ENCODE measurements at places on chromosomes 2 and 18.

DNA sequence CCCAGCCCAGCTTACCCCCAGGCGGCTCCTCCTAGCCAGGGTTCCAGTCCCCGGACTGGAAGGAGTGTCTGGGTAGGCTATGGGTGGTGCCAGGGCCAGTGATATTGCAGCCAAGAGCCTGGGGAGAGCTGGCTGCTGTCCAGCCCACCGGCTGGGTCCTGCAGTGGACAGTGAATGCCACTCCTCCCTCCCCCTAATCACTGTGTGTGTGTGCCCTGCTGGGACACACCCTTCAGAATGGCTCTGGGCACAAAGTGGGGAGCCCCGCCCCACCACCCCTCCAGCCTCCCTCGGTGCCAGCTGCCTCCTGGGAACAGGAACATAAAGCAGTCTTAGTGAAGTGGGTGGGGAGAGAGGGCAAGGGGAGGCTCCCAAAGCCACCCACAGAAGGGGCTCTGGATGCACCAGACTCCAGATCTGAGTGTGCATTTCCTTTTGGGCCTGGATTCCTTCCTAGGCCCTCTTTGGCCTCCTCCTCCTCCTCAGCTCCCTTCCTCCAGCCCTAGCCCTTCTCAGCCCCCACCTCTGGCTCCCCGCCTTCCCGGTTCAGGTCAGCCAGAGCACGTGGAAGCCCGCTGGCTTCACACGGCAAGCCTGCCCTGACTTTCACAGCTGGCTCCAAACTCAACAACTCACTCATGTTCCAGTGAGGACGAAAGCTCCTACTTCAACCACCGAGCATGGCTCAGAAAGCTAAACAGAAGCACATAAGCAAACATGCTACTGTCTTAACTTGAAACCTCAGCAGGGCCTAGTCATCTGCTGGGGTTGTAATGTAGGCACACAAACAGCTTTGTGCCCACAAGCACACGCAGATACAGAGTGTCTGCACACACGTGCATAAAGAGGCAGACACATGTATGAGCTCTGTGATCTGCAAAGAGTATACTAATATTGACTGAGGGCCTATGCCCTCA is 209.2 kb upstream of the SMAD2 start:
- no peak for DNase-seq

DNA sequence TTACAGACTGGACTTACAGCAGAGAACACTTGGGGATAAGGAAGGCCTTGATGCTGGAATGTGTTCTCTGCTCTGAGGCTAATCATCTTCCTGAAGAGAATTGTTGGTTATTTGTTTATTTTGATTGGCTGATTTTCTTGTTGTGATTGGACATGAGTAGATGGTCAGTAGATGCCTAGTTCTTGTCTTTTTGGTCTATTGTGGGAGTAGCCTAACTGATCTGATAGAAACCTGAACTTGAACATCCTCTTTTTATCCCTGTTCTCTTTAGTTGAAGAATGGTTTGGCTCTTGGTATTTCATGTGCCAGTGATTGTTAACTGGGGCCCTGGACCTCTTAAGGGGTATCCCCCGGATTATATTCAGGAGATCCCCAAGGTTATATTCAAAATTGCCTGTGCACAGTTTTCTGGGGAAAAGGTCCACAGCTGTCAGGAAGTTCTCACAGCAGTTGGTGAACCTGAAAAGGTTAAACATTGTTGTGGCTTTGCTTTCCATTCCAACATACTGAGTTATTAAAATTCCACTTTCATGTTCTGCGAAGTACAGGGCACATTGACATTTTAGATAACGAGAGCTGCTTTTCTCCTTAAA is 13.6 kb downstream of the TWSG1 start:
- no peak for DNase-seq

GRCh38 chr18:58394046-58394445 is 234.8 kb downstream of the ALPK2 start:
- DNase-seq: no peak

DNA sequence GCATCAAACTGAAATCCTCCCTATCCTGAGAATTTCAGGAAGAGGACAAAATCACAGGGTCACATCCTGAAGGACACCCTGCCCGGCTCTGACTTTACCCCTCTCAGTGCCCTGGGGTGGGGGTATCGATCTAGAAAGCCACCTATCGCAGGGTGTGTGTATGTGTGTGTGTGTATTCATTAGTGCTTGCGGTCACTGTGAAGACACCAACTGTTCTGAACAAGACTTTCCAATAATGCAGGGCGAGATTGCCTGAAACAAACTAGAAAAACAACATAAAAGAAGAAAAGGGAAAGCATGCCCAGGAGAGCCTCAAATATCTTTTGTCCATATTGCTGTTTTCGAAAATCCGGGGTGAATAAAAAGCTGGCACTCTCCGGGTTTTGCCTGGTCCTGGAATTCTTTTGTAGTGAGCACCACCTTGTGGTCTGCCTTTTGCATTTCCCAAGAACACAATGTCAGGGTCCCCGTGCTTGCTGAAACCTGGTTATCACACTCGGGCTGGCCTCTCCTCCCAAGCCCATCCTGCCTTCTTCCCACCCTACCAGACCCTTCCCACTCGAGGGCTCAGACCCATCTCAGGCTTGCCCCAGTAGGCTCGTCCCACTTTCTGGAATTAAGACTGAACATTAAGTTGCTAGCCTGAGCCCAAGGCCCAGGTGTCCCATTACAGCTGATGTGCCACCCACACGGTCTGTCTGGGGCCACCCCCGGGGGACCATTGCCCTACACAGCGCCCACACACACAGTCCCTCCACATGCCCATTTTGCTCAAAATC is 25.0 kb upstream of the COPS8 start:
- DNase-seq: no peak

GRCh38 chr2:217530392-217531090 is 472.3 kb downstream of the TNS1 start:
- no peak for DNase-seq

DNA sequence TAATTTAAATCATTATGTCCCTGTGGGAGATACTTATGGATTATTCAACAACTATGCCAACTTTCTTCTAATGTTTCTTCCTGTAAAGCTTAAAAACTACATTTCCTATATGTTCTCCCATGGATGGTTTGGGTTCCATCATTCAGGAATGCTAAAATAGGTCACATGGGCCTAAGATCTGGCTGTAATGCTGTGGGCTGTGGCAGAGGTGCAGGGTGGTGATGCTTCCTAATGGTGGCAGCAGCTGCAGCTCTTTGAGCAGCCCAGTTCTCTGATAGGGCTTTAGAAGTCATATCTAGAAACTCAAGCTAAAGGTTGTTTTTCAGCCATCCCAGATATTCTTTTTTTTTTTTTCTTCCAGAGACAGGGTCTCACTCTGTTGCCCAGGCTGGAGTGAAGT is 266.1 kb downstream of the ZNF385B start:
- no peak for DNase-seq

- no peak for DNase-seq
These were observed 30.7 kb upstream of the KLHL14 start for GRCh38 chr18:32803568-32803967.

GRCh38 chr2:675982-676646 is 1.1 kb downstream of the TMEM18 start:
- no peak for DNase-seq

GRCh38 chr2:175844169-175844568 is 157.9 kb downstream of the LNPK start:
- DNase-seq: no peak

GRCh38 chr2:22842205-22842869 is 542.6 kb upstream of the KLHL29 start:
- no peak for DNase-seq

- DNase-seq: no peak
These were observed 113.6 kb downstream of the DDX1 start for GRCh38 chr2:15705310-15705709.

DNA sequence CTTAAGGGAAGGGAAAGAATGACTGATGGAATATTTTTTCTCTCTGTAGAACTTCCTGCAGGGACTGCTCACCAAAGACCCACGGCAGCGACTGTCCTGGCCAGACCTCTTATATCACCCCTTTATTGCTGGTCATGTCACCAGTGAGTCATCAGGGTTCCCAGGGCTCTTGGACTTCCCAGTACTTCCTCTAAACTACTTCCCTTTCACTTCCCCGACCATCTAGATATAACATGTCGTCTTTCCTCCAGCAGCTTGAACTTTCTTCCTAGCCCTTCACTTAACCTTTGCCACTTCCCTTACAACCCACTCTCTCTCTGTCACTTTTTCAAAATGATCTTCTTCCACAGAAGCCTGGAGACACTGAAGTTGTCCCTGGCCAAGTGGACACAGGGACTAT is 7.2 kb downstream of the STK36 start:
- DNase-seq: no peak

DNA sequence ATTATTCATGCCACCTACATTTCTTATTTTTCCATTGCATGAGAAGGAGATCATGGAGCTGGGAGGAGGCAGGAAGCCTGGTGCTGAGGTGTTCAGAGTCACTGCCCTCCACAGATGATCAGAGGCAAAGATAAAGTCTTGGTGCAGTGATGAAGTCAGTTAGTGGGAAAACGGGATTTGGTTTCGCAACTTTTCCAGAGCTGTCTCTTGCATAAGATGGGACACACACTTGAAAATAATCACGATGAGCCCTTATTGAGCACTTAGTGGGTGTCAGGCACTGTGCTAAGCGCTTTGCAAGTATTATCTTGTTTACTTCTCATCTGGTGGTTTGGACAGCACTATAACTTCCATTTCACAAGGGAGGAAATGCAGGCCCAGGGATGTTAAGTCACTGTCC is 222.1 kb upstream of the SMAD2 start:
- no peak for DNase-seq

- no peak for DNase-seq
These were observed 349.3 kb downstream of the ZNF516 start for GRCh38 chr18:76145521-76146376.

DNA sequence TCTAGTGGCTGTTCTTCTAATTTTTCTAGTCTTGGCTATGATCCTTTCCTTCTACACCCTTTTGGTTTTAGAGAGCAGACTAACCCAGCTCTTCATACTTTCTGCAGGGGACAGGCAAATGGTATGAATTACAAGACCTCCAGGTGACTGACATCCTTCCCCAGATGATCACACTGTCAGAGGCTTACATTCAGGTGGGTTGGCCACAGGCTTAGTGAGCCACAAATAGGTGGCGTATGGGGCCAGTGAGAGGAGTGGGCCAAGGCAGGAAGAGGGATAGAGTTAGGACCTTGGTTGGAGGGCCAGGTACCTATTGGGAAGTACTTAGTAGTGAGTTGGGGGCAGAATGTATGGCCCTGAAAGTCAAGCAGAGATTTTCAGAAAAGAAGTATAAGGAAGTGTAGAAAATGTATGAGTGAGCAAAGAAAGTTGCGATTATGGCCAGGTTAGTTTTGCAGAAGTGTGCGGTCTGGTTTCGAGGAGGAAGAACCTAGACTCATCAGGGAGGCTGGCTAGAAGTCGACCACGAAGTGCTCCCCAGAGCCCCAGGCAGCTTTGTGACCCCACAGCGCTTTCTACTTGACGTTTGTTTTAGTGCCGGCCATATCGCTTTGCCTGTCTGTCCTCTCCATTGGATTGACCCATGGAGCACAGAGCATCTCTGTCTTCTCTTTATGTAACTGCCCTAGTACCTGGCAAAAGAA is 20.0 kb downstream of the SFTPB start:
- no peak for DNase-seq

GRCh38 chr2:189083106-189083505 is 96.5 kb downstream of the COL5A2 start:
- no peak for DNase-seq

Measured in activated T-cell treated with anti-CD3 and anti-CD28 coated beads for 24 hours (primary cell).